ENCODE measurements at places on chromosomes 1 and 21. TPM values are rescaled to one million over a fixed set of nuclear protein-coding genes. Genes with fewer than 3 reads are reported as not detected.
A peak's percentile ranks its signal among the peaks of the same experiment; 100 is the strongest.

- DNase-seq, result no peak
Measured at GRCh38 chr1:110091381-110091780, 20.9 kb upstream of the UBL4B start.

The KCNA2 gene
- 7.0 TPM for total RNA-seq

- no peak for DNase-seq
Measured at GRCh38 chr1:248046536-248046935, at the start of gene OR2L3. Gene OR2L3, plus strand, starts transcription at chr1:248046836. Its CDS starts 13,846 bp downstream, at chr1:248060682.

The SPRR1B gene
- total RNA-seq, result not detected

DNA sequence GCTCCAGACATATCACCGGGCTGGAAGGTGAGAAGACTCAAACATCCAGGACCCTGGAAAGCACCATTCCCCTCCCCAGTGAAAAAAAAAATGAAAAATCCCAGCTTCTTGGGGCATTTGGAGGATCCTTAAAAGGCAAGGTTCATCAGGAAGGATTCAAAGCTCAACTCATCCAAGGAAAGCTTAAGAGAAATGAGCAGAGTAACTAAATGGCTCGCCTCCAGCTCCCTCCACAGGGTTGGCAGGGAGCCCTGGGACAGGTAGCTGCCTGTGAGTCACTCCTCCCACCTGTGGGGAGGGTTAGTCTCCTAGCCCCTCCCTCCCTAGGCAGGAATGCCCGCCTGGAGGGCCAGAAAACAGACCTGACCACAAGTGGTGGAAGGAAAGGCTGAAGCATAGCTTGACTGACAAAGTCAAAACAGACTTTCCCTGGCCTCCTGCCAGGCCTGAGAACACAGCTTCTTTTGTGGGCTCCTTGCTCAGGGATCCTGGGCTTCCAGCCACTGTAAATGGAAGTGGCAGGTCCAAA is 712 bp upstream of the LAMB3 start:
- peak; percentile 66 for DNase-seq

The SPATA45 gene
- not detected for total RNA-seq

GRCh38 chr1:26278303-26278702 is 1.6 kb upstream of the SH3BGRL3 start:
- no peak for DNase-seq

- DNase-seq, result no peak
Measured at GRCh38 chr1:184153731-184154130, 102.2 kb downstream of the TSEN15 start.

The RBM11 gene
- total RNA-seq, result 16.2 TPM

The YBX1 gene
- total RNA-seq, result 1,163 TPM

The FCRL5 gene
- not detected for total RNA-seq

The PLA2G2A gene
- total RNA-seq, result not detected

GRCh38 chr1:173205146-173206051 is 1.7 kb downstream of the TNFSF4 start:
- no peak for DNase-seq

DNA sequence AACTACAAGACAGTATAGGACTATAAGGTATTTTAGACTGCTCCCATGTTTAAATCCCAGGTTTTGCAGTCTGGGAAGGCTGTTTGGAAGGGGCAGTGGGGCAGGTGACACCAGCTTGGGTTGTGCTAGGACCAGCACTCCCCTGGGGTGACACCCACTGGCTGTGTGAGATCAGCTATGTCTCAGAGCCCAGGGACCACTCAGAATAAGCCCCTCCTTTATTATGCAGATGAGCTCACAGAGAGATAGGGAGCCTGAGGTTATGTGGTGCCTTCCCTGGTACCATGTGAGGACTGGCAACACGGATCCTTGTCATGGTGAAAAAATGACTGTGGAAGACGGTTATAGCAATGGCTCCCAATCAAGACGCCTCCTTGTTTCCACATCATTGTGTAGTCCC is 71.0 kb downstream of the NENF start:
- no peak for DNase-seq

GRCh38 chr1:29332204-29332603 is 95.9 kb downstream of the PTPRU start:
- DNase-seq, result no peak

GRCh38 chr21:35529171-35529863 is 480.2 kb upstream of the RUNX1 start:
- no peak for DNase-seq

DNA sequence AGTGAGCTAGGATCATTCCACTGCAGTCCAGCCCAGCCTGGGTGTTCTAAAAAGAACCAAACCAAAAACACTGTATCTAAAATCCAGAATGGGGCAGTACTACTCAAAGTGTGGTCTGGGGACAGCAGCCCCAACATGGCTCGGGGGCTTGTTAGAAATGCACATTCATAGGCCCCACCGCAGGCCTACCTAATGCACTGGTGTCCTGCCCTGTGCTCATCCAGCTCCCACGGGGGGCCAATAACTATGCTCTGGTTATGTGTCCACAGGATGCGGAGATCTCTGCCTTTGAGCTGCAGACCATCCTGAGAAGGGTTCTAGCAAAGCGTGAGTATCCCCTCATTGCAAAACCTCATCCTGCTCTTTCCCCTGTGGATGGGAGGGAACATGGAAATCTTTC is 51.5 kb downstream of the CAPN2 start:
- no peak for DNase-seq

The LCE1C gene
- total RNA-seq, result not detected

DNA sequence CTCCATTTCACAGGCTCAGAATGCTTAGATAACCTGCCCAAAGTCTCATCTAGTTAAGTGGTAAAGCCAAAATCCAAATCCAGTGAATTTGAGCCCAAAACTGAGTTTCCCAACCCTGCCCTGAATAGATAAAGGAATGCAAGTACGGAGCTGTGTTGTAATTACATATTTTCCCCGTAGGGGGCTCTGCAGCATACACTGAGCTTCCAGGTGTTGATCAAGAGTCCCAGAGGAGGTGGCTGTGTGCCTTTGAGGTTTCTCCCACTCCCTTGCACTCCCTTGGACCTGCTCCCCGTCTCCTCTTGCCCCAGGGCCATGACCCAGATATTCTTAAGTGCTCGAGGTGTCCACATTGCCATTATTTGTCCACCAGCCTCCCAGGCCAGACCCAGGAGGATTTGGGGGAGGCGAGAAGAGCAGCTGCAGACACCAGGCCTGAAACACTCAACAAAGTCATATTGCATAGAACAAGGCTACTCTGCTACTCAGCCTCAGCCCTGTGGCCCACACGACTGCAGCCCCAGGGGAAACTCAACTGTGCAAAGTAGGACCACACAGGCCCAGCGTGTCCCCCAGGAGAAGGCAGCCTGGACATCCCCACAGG is 18.4 kb upstream of the LY9 start:
- no peak for DNase-seq

The MARK1 gene
- total RNA-seq, result 77.7 TPM

DNA sequence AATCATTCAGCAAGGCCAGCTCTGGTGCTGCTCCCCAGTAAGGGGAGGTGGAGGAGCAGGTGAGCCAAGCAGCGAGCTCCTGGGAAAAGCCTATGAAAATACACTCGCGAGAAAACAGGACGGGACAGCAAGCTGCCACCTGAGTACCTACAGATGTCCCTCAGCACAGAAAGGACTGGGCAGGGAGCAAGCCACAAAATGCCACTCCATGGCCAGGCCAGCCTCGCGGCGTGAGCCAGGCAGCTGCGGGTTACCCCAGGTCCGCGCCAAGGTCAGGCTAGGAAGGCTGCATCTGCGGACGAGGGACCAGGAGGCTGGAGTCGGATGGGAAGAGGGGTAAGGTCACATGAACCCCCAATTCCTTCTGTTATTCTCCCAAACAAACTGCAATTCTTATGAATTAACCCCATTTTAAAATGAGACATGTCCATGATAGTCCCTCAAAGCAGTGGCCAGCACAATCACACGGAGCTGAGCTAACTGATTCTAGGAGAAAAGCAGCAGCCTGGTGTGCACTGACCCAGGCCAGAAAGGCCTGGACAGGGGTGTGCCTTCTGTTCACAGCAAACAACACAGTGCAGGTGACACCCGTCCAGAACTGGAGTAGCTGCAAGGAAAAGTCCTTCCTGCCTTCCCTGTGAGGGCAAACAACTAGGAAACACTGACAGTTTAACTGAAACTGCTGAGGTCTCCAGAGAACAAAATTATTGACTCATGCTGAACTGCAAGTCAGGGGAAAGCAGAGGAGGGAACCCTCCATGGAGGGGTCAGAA is 26.5 kb downstream of the PARP1 start:
- DNase-seq, result no peak

- no peak for DNase-seq
Measured at GRCh38 chr1:181936269-181936668, 125.2 kb downstream of the ZNF648 start.

GRCh38 chr1:229699613-229700267 is 73.7 kb downstream of the URB2 start:
- no peak for DNase-seq

DNA sequence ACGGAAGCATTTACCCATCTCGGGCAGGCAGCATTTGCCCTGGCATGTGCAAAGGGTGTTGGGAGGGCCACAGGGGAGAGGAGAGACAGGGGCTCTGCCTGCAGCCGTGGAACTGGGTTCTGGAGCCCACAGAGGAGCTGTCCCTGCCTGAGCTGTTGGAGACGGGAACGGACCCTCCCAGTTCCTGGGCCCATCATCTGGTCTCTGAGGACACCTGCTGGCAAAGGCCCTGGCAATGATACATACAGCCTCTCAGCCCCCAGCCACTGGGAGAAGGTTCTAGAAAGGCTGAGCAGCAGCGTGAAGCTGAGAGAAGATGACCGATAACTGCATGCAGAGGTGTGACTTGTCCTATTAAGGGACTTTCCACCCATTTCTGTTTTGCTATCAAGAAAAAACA is 31.4 kb downstream of the FAAP20 start:
- no peak for DNase-seq

The TAS1R1 gene
- total RNA-seq, result not detected

The CDK18 gene
- 0.16 TPM for total RNA-seq

DNA sequence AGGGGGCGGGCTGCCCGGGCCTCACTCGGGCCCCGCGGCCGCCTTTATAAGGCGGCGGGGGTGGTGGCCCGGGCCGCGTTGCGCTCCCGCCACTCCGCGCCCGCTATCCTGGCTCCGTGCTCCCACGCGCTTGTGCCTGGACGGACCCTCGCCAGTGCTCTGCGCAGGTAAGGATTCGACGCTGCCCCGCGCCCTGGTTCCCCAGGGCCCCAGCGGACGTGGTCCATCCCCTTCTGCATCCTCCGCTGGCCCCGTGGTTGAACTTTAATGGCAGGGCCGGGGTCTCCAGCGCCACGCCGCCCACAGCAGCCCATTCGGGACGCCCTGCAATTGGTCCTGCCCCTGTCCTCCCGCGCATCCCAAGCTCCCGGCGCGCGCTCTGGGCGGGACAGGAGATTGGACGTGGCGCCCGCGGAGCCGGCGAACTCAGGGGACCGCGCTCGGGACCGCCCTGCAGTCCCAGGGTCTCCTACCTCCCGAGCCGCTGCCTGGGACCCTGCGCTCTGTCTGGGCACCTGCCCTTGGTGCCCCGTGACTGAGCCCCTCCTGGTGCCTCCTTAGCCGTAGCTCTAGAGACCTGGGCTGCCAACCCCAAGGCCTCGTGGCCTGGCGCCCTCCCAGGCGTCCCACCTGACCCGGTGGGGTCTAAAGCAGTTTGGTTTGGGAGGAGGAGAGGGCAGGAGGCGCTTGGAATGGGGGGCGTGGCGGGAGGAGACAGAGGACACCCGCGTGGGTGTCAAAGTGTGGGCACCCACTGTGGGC is at the start of gene ALPL:
ALPL (plus strand) TSS at position 73 of the 762 bp plus-strand sequence. CDS start 44,659 bp downstream, outside the sequence.
- no peak for DNase-seq

The CCDC17 gene
- 0.47 TPM for total RNA-seq

DNA sequence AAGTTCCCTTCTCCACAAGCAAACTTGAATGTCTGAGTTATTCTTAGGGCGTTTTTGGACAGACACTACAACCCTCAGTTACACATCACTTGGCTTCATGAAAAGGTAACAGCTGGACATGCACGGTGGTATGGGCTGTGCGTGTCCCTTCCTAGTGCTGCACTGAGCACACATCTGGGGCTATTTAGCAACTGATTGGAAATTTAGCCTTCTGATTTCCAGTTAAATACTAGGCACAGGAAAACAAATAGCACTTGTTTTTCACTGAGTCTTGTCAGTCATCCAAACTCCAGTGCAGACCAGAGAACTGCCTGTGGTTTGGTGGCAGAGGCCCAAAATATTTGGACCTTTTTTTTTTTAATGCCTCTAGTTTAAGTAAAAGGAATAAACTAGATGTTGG is 134.7 kb downstream of the TGFBR3 start:
- DNase-seq, result no peak

DNA sequence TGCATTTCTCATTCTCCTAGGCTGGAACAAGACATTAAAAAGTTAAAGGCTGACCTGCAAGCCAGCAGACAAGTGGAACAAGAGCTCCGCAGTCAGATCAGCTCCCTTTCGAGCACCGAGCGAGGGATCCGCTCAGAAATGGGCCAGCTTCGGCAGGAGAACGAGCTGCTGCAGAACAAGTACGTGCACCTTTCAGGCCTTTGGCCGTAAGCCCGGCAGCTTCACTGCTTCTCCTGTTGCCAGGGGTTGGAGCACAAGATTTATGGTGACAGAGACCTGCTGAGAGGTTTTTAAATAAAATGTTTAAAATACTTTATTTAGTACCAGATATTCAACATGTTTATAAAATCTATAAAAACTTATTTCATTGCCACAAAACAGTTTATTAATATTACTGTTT is 53.4 kb downstream of the MACO1 start:
- DNase-seq, result peak; percentile 27

DNA sequence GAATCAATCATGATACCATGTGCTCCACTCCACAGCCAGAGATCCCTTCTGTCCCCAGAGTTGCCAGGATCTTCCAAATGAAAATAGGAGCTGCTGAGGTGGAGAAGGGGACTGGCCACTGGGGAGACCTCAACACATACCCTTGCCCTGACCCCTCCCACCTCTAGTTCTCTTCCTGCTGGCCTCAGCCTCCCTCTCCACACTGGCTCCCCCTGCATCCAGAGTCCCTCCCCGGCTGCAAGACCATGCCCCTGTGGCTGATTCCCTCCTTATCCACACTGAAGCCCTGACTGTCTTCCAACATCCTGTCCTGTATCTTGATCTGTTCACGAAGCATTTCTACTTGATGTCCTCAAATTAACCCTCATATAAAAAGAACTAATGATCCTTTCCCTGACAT is 21.1 kb upstream of the CDK18 start:
- DNase-seq, result no peak

The C2CD4D gene
- 0.16 TPM for total RNA-seq

DNA sequence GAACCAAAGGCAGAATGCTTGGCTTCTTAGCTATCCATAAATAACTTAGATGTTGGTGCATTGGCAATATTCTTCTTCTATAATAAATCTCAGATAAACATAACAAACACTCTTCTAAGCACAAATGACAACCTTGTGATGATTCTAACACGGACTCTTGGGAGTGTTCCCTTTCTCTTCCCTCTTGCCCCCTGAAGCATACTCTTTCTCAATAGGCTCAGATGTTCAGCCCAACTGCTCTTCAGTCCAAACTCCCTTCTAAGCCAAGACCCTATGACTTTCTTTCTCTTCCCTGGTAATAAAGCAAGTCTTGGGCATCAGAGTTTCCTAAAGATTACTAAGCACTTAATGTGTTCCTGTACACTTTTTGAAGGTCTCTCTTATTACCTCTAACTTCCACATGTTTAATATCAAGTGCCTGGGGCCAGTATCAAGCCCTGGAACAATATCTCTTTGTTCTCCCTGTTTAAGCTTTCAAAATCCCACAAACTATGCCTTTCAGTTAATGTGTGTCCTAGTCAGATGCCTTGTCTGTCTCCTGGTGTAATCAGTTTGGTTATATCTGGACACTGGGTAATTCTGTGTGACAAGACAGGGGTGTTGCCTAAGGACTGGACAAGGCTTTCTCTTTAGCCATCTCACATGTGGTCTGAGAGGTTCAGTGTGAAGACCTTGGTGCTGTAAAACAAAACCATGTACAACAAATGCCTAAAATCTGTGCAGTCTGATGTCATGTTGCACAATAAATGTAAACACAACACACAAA is 92.9 kb upstream of the IVNS1ABP start:
- no peak for DNase-seq

The OR2L8 gene
- 2.8 TPM for total RNA-seq

The DIO1 gene
- total RNA-seq, result not detected
